GM12892 (cell line): ENCODE measurements at places on chromosomes 11 and 22.

DNA sequence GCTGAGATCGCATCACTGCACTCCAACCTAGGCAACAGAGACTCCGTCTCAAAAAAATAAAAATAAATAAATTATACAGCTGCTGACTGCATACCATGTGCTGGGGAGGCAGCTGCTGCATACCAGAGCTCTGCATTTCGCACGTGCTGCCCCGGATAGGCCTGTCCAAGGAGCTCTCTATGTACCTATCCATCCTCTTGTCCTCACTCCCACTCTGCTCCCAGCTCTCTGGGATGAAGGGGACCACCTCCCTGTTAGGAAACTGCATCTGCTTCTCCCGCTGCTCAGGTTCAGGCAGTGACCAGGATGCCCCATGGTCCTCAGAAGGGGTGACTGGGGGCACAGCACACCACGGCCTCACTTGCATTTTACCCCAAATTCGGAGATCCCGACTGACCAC is 302.3 kb downstream of the BRD1 start:
- DNase-seq, result no peak

- DNase-seq, result no peak
Observed at GRCh38 chr22:46086577-46087335, 63.6 kb upstream of the PPARA start.

DNA sequence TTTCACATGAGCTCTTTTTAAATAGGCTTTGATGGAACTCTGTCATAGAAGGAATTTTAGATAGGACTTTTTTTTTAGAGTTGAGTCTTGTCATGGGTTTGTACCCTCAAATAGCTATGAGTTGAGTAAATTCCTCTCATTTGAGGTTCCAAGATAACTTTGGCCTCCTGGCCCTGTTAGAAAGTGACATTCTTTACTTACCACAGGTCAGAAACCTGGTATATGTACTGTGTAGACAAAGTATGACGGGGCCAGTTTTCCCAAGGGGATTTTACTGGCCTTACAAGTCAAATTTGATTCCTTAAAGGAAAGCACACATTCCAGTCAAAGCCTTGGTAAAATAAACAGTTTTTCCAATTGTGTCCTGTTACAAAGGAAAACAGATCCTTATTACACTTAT is 729.3 kb upstream of the LUZP2 start:
- DNase-seq, result no peak

- DNase-seq, result no peak
Observed at GRCh38 chr11:63099555-63099954, 44.5 kb downstream of the SLC22A24 start.

- no peak for DNase-seq
Observed at GRCh38 chr11:1906611-1907423, 12.7 kb upstream of the TNNT3 start.

DNA sequence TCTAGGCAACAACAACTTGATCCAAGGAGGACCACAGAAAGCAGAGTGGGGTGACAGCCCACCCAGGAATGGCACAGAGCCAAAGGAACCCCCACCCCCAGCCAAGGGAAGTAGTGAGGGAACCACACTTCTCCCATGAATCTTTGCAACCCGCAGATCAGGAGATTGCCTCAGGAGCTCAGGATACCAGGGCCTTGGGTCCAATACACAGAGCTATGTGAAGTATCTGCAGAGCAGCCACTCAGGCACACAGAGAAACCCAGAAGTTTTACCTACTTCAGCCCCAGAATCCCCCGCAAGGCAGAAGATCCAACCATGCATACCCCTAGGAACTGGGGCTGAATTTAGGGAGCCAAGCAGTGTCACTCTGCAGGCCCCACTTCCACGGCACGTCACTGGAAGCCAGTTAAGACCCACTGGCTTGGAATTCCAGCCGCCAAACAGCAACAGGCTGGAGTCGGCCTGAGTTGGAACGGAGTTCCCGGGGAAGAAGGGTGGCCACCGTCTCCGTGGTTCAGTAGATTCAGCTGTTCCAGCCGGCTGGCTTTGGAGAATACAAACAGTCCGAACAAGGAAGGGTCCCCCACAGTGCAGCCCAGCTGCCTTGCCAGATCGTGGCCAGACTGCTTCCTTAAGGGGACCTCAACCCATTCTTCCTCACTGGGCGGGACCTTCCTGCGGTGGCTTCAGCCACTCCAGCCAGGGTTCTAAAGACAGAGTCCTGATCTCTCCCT is 174.1 kb downstream of the TTC28 start:
- DNase-seq, result no peak

DNA sequence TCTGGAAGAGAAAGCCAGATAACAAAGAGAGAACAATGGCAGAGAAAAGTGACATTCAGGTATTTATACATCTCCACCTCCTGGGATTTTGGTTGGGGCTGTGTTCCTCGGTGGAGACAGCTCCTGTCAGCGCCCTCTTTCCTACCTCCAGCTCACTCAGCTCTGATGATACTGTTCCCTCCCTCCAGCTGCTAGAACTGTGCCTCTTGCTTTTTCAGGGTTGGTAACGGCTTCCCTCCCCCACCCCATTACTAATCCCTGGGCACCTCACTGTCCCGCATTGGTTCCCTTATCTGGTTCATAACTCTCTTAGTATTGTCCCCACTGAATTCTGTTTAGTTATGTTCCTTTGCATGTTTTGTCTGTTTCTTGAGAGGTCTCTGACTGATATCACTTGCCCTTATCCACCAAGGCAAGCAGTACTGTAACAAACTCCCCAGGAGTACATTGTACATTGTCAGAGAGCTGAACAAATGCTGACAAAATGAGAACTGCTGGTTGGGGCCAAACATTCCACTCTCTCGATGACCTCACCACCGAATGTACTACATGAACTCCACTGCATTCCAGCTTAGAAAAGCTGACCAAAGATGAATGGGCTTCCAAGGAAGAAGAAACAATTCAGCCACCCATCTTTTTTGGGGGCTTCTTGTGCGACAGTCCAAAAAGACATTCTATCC is 5.7 kb upstream of the FBXO3 start:
- no peak for DNase-seq

- no peak for DNase-seq
Observed at GRCh38 chr11:24588081-24588480, 91.2 kb downstream of the LUZP2 start.

- no peak for DNase-seq
Observed at GRCh38 chr11:28296426-28296825, 188.2 kb downstream of the METTL15 start.

DNA sequence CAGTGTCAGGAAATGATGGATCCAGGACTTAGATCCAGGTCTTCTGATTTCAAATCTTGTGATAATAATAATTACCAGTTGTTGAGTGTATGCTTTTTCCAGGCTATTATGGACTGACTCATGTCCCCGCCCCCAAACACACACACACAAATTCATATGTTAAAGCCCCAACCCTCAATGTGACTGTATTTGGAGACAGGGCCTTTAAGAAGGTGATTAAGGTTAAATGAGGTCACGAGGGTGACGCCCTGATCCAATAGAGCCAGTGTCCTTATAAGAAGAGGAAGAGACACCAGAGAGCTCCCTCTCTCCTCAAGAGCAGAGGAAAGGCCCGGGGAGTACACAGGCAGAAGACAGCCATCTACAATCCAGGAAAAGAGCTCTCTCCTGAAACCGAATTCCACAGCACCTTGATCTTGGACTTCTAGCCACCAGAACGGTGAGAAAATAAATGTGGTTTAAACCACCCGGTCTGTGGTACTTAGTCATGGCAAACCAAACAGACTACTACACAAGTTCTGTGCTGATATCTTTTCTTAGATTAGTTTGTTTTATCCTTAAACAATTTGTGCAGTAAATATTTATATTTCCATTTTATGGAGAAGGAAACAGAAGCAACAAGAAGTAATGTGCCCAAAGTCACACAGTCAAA is 8.2 kb downstream of the TMPRSS5 start:
- DNase-seq, result no peak

- no peak for DNase-seq
Observed at GRCh38 chr11:103798446-103798845, 238.0 kb upstream of the DDI1 start.

DNA sequence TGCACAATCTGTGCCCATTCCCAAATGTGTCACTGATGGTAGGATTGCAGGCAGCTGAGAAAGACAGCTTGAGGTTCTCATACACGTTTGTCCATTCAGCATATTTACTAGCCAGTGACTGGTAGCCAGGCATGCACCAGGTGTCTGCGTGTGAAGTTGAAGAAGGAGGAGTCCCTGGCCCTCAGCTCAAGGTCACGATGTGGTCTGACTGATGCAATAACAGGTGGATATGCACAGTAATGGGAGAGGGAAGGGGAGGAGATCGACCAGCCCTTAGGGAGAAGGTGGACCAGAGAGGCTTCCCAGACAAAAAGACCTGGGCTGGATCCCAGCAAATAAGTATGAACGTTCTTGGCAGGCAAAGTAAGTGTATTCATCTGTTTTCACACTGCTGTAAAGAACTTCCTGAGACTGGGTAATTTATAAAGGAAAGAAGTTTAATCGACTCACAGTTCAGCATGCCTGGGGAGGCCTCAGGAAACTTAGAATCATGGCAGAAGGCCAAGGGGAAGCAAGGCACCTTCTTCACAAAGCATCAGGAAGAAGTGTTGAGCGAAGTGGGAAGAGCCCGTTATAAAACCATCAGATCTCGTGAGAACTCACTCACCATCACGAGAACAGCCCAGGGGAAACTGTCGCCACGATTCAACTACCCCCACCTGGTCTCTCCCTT is 96.0 kb downstream of the MN1 start:
- no peak for DNase-seq

DNA sequence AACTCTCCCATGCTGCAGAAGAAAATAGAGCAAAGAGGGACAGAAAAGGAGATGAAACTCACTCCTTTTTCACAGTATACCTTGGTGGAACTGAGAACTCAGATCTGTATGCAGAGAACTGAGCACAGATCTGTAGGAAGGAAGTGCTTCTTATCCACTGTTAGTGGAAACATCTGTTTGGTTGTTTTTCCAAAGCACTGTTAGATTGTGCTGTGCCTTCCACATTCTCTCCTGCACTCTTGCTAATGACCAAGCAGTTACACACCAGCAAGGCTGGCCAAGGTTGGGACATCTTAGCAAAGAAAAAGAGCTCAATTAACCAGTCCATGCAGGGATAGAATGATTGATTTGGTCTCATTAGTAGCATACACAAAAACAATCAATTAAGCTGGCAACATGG is 20.1 kb upstream of the SIK2 start:
- no peak for DNase-seq

GRCh38 chr11:131760091-131761061 is 390.0 kb downstream of the NTM start:
- DNase-seq, result no peak

DNA sequence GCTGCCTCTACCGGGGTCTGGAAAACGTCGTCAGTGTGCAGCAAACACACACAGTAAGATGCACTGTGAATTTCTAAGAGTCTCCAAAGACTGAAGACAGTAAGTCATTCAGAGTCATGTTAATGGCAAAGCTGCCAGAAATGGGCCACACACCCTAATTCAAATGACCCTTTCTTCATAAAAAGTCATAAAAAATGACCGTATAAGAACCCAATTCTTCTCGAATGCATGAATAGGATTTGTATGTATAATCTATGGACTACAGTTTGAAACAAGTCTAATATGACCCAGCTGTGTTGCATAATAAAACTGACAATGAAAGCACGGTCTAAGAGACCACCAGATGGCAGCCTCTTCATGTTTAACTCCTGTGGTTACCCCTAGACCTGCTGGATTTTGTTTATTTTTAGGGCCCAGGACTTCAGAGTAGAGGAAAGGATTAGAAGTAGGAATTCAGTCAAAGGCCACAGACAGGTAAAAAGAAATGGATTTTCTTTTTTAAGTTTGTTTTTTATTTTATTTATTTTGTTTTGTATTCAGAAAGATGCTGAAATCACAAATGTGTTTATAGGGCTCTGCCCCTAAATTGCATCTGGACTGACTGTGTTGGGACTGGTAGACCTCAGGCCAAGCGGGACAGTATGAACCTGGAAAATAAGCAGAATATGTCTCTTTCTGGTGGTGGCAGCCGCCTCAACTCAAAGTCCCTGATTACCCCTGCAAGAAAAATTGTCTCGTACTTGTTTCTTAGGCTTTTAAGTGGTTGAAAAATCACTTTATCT is 32.1 kb upstream of the SLC5A12 start:
- DNase-seq, result no peak

- DNase-seq, result no peak
Observed at GRCh38 chr11:44620328-44620725, 54.9 kb downstream of the CD82 start.

- DNase-seq, result no peak
Observed at GRCh38 chr22:27483095-27483785, 318.3 kb downstream of the MN1 start.
